Panc1 (cell line): ENCODE measurements at places on chromosomes 12 and 14. TPM values are rescaled to one million over a fixed set of nuclear protein-coding genes. Genes with fewer than 3 reads are reported as not detected.

GRCh38 chr14:26323869-26324268 lies 274.0 kb downstream of the NOVA1 start:
- no peak for DNase-seq

DNA sequence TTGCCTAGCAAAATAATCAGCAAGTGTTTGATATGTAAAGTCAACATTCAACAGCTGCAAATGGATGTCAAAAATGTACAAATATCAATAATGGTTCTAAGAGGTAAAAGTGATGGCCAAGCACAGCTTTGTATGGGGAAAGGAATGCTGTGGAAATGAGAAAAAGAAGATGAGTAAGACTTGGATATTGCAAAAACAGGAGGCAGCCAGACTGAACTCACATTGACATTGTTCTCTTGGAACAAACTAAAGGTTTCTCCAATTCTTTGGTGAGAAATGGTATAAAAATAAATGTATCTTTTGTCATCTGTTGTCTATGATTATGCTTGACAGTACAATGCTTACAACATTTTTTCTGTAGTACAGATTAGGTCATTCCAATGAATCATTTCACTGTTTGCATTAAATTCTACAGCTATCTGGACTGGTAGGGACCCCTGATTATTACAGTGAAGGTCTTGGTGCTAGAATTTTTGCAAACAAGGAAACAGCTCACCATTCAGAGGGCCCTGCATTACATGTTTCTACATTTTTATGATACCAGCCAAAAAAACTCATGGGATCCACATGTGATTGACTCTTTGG lies 465.7 kb downstream of the NOVA1 start:
- no peak for DNase-seq

DNA sequence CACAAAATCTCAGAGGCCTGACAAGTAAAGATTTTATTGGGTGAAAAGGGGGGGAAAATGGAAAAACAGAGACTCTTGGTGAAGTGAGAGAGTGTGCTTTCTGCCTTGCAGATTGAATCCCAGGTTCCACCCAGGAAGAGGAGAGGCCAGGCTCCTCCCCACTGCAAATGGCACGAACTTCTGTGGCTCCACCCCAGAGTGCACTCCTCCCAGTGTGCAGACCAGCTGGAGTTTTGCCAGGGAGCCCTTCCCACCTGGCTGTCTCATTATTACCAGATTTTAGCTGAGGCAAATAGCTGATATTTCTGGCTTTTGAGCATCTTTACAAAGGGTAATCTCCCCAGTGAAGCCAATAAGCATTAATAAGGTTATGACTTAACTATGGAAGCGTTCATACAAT lies 51.9 kb downstream of the TESPA1 start:
- DNase-seq, result no peak

DBX2 gene
- not detected for total RNA-seq

GRCh38 chr12:42886160-42886559 lies 296.6 kb upstream of the PRICKLE1 start:
- no peak for DNase-seq

OTX2 gene
- total RNA-seq, result not detected

- DNase-seq, result no peak
Measured at GRCh38 chr12:48961801-48962200, 4.5 kb upstream of the ARF3 start.

GRCh38 chr12:53516758-53517455 lies 9.6 kb upstream of the NPFF start:
- no peak for DNase-seq

DNA sequence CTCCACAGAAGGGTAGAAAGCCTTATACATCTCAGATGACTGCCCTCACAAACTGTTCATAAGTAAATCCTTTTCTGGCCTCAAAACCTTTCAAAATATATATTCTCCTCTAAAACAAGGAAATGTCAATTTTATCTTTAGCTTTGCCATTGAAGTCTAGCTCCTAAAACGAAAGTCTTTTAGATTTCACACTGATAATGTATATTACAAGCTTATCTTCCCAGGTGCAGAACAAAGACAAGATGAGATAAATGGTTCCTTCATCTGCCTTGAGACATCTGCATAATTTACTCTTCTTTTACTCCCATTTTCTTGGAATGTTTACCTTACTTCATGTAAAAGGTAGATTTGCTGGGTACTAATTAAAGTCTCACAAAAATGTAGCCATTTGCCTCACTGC lies 257.1 kb downstream of the SYT10 start:
- DNase-seq, result no peak

IGF1 gene
- not detected for total RNA-seq

GRCh38 chr12:48917857-48918537 lies 7.3 kb downstream of the FKBP11 start:
- DNase-seq, result no peak

GRCh38 chr12:117161460-117162166 lies 28.7 kb downstream of the FBXO21 start:
- DNase-seq, result no peak

TOMM20L gene
- total RNA-seq, result not detected

DNA sequence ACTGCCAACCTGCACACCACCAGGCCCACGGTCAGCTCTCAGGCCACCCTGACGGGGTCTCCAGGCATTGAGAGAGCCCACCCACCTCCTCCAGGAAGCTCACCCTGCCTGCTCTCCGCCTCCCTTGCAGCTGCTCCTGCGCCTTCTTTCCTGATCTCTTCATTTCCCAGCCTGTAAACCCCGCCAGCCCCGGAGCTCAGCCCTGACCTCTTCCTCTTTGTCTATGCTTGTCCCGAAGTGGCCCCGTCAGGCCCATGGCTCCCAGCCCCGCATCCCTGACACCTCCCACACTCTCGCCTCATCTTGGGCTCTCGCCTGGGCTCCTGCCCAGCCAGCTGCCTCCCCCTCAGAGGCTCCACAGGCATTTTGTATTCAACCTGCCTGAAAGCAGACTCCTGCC lies 139.3 kb downstream of the CALM1 start:
- no peak for DNase-seq

DNA sequence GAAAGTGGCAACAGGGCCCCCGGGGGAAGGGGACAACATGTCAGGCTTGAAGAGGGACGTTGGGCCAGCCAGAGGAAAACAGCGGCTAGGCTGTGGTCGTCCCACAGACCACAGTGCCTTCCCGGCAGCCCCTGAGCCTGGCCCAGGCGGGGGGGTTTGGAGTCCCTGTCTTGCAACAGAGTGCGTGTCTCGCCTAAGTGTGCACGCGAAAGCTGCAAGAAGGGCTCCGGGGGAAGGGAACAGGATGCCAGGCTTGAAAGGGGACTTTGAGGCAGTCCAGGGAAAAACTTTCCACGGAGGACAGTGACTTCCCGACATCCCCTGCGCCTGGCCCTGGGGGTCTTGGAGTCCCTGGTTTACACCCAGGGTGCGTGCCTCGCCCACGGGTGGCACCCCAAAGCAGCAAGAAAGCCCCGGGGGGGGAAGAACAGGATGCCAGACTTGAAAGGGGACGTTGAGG lies 157.5 kb upstream of the ALG10B start:
- DNase-seq, result no peak
